Stimulated activated CD4-positive, alpha-beta T cell treated with anti-CD3 and anti-CD28 coated beads, Interleukin-2, amount 100 ng/mL, for 48 hours (primary cell): ENCODE measurements at places on chromosomes 6 and 20.

DNA sequence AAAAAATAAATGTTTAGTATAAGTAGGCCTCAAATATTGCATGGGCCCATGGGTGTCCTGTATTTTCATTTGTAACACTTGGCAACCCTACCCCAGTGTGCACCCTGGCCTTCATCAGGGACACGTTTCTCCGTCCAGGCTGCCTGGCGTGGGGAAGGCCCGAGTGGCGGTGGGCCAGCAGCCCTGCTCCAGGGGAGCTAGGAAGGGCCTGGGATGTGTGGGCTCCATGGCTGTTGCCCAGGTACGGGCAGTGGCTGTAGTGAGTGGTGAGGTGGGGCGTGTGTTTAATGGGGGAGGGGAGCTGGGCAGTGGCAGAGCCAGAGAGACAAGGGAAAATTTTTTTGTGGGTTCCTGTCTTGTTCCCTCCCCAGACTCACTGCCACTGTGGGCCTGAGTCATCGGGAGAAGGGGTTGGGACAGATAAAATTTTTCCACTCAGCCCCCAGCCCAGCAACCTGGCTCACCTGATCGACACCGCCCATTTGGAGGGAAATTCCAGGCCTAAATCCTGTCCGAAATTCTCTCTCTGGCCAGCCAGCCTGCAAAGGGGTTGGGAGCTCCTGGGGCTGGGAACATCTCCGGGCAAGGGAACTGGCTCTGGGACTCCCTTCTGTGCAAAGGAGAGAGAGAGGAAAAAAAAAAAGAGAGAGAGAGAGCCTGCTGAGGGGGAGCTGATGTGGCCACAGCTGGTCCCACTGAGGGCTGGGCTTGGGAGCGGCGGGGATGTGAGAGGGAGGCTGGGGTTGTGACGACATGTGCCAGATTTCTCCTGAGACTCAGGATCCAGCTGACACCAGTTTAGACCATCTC lies 32.5 kb upstream of the VEGFA start:
- DNase-seq, result no peak

- DNase-seq, result no peak
Observed at GRCh38 chr6:147776631-147777213, 268.2 kb downstream of the SAMD5 start.

DNA sequence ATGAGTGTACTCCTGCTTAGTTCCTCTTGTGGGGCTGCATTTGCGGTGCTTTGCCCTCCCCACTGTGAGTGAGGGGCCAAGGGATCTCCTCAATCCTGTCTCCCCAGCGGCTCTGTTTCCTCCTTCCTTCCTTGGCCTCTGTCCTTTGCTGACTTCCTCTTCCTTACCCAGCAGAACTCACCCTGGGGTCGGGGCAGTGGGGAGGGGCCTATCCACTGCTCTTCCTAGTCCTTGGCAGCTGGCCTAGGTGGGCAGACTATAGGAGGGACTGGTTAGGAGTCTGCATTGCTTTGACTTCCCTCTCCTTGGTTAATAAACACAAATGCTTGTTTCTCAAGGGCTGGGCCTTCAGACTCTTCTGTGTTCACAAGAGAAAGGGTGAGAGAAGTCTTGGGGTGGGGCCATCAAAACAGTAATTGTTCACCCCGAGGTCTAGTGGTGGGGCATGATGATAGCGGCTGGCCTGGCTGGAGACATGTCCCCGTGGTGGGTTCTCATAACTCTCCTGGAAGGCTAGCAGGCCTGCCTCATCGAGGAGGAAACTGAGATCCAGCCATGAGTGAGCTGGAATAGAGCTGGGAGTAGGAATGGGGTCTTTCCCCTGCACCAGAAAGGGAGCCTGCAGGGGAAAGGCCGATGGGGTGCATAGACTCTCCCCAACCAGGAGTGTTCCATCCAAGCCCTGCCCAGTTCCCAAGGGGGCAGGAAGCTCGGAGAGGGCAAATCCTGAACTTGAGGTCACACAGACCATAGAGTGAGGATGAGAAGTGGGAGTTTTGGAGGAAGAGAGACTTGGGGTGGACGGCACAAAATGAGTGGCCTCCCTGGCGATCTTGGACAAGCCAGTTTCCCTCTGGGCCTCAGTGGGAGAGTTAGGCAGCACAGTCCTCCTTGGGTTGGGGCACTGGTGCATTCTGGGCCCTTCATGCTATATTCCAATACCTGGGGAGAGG lies 12.7 kb downstream of the FAM110A start:
- DNase-seq, result no peak

GRCh38 chr6:47414423-47415167 lies 63.0 kb upstream of the CD2AP start:
- no peak for DNase-seq

DNA sequence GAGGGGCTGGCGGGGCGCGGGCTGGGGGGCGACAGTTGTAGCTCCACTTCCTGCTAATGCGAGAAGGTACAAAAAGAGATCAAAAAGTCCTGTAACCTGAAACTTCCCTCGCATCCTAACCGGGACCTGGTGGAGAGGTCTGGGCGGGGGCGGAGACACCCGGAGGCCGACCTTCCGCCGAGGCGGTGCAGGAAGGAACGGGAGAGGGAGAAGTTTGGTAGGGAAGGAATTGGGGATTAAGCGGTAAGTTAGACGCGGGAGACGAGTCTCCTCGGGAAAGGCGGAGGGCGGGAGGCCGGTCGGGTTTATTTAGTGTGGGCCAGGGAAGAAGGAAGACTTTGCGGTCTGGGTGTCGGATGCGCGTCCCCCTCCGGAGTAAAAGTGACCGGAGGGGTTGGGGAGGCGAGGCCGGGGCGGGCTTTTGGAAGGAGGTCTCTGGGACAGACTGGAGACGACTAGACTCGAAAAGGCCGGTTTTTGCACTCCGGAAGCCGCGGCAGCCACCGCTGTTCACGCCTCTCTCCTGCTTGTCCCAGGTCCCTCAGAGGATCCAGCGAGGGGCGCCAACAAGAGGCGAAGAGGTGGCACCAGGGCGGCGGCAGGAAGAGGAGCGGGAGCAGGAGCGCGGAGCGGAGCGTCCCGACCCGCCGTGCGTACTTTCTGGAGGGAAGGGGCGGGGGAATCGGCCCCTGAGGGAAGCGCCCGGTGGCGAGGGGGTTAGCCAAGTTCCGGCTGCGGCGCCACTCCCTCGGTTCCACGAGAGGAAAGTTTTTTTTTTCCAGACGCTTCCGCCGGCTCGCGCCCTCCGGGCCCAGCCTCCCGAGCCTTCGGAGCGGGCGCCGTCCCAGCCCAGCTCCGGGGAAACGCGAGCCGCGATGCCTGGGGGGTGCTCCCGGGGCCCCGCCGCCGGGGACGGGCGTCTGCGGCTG lies 734 bp downstream of the TPBG start:
- DNase-seq, result no peak

GRCh38 chr6:69007781-69008180 lies 372.7 kb downstream of the ADGRB3 start:
- no peak for DNase-seq
